H7 (cell line): ENCODE measurements at places on chromosomes 3 and 15.

DNA sequence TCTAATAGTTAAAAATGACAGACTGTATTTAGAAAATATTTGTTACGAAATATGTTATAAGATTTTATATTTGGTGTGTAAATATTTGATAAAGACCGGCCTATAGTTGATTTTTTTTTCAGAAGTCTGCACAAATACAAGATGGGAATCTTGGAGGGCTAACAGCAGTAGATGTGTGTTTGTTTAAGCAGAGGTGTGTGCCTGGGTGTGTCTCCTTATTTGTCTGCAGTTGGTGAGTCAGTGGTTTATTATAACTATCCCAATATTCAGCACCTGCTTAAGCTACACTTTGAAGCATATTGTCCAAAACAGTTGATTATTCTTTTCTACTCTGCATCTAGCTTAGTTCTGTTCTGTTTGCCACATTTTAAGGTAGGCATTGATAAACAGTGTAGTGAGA is 12.4 kb downstream of the GLCE start:
- no peak for DNase-seq

GRCh38 chr3:38308456-38308855 is 26.4 kb downstream of the SLC22A14 start:
- no peak for DNase-seq

DNA sequence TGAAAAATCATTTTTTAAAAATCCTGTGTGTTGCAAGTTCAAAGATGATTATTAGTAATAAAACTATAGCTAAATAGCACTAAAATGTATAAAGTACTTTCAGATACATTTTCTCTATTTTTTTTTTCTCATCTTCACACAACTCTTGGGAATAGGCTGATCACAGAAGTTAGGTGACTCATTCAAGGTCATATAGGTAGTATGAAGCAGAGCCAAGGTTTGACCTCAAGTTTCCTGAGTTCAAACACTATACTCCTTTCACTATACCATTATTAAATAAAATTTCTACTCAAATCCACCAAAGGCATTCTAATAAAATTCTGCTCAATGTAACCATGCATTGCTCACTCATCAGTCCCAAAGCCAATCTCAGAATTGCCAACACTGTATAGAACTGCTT is 21.3 kb downstream of the FRMD5 start:
- no peak for DNase-seq

GRCh38 chr3:4856136-4856535 is 123.1 kb upstream of the BHLHE40 start:
- DNase-seq, result no peak

- DNase-seq, result no peak
Measured at GRCh38 chr15:77546870-77547269, 85.8 kb downstream of the LINGO1 start.

GRCh38 chr3:158970006-158970405 is 168.2 kb downstream of the MFSD1 start:
- DNase-seq, result no peak

DNA sequence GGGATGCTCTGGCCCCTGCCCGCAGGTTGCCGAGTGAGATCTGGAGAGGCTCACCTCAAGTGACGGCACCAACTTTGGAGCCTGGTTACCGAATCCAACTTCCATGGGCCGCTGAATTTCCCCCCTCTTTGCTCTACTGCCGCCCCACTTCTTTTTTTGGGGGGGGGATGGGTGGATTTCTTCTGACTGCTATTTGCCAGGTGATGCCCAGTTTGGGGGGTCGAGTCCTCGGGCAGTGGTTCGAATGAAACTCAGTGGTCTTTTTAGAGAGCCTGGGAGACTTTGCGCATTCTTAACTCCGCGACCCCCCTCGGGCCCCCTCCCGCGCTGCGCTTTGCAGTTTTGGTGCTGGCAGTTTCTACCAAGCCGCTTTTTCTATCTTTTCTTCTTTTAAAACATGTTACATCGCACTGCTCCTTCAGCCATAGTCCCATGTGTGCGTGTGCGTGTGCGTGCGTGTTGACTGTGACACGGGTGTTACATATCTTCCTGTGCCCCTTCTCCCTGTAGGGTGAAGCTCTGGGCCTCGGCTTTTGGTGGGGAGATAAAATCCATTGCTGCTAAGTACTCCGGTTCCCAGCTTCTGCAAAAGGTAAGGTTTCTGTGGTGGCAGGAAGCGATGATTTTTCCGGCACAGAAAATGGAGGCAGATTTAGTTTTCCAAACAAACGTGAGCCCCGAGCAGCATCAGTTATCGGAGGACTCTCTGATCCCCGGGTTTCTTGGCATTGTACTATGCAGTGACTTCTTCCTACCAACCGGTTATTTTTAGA is 837 bp downstream of the CACNA2D3 start:
- peak; percentile 73 for DNase-seq

- no peak for DNase-seq
Measured at GRCh38 chr3:31106204-31106603, 211.7 kb upstream of the GADL1 start.

DNA sequence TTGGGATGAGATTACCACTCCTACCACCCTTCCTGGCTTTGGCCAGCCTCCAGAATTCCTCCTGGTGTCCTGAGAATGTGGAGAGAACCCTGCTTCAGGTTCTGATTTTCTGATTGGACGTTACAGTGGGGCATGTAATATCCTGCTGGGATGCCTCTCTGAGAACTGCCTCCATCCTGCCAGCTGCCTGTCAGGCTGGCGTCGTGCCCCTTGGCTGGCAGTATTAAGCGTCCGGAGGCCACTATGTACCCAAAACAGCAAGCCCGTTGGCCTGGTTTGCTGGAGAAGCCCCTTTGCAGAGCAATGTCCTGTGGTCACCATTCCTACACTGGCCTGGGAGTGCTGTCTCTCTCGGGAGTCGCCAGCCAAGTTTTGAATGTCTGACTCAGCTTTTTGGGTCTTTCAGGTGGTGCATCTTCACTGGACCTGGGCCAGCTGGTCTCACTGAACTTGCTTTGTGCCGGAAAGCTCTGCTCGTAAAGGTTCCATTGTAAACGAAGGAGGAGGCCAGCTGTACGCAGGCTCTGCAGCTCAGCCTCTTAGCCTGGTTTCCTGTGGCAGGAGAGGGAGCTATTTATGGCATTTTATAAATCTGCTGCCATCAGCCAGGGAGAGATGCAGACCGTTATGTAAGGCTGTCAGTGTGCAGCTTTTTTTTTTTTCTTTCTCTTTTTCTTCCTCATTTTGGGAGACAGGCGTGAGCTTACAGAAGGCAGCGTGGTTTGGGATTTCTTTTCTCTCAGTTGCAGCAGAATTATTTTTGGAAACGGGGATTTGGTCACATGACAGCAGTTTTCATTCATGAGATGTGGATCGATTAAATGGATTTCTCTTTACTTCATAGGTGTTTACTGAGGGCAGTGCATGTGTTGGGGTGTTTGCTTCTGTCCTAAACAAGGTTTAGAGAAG is 19.0 kb upstream of the TRAK1 start:
- DNase-seq, result peak; percentile 41

DNA sequence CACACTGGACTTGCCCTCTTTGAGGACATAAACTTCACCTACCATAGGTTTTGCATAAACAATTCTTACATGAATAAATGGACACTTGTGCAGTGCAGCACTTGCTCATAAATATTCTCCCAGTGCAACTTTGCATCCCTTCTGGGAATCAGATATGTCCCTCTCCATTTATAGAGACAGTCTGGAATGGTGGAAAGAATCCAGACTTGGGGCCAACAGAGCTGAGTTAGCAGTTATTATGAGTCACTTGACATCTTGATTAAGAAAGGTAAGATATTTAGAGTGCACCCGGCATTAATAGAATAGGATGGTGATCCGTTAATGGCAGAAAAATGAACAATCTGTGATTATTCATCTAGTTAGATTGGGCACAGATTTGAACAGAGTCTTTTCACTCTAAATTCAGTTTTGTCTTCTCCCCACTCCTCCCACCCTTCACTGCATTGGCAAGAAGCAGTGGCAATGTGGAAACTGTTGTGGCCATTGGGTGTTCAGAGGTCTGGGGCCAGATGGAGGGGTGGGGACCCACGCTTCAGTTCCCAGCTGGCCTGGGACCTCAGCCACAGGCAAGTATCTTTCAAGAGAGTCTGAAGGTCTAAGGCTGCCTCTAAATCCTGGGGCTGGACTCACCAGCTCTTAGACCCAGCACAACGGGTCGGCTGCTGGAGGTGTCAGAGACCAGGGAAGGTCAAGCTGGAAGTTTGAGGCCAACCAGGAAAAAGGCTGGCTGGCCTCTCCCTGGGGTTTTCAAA is 58.9 kb upstream of the KY start:
- DNase-seq, result no peak

GRCh38 chr15:101469520-101470288 is 19.8 kb downstream of the PCSK6 start:
- DNase-seq, result no peak

GRCh38 chr3:155079746-155080487 is at the start of gene MME:
TSS of gene MME (plus strand) at chr3:155080319. CDS start at chr3:155084168, 3,849 bp downstream.
- DNase-seq, result peak; percentile 84

- peak; percentile 54 for DNase-seq
Measured at GRCh38 chr3:72288955-72289691, 504.2 kb upstream of the PROK2 start.

DNA sequence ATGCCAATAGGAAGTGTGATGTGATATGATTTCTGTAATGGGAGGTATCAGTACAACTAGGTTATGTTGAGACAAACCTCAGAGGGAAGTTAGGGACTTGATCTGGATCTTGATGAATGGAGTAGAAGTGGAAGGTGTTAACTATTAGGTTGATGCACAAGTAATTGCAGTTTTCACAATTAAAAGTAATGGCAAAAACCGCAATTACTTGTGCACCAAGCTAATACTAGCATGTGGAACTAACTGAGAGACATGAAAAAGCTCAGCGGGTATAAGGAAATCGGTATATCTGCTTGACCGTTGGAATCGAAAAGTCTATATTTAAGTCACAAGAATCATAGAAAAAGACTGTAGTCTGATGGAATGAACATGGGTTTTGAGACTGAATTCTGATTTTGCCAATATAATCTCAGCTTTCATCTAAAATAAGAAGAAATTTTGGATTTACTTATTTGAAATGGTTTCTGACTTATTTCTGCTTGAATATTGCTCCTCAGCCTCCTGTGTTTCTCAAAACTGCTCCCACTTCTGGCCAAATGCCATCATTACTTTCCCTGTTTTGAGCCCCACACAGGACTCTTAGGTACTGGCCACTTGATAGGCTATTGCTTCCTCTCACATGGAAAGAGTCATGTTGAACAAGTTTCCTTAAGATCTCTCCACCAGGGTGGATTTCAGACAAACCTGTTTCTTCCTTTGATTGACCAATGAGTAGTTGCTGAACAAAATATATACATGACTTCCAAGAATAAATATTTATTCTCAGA is 271.5 kb upstream of the COL8A1 start:
- DNase-seq, result peak; percentile 8

GRCh38 chr3:140117096-140117526 is 182.1 kb downstream of the CLSTN2 start:
- no peak for DNase-seq

- DNase-seq, result no peak
Measured at GRCh38 chr15:56919609-56920366, 1.3 kb downstream of the TCF12 start.

DNA sequence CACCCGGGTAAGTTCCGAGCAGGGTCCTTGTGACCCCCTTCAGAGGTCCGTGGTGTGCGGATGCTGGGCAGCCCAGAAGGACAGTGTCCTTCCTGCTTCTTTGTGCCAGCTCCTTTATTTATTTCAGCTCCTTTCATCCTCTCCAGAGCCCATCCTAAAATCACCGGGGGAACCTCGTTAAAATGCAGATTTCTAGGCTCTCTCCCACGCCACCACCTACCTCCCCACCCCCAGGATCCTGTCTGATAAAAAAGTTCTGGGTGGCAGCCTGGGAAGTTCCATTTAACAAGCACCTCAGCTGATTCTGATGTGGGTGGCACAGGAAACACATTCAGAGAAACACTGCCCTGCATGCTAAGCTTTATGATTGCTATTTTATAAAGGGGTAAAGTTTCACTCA is 12.5 kb upstream of the IGF1R start:
- no peak for DNase-seq

GRCh38 chr3:21484057-21484827 is 266.8 kb downstream of the ZNF385D start:
- peak; percentile 3 for DNase-seq

- DNase-seq, result no peak
Measured at GRCh38 chr3:170690661-170690981, 104.7 kb upstream of the SLC7A14 start.

GRCh38 chr15:101078669-101079323 is 159.6 kb downstream of the LRRK1 start:
- no peak for DNase-seq

- no peak for DNase-seq
Measured at GRCh38 chr3:159848348-159849118, 140.1 kb upstream of the IL12A start.

DNA sequence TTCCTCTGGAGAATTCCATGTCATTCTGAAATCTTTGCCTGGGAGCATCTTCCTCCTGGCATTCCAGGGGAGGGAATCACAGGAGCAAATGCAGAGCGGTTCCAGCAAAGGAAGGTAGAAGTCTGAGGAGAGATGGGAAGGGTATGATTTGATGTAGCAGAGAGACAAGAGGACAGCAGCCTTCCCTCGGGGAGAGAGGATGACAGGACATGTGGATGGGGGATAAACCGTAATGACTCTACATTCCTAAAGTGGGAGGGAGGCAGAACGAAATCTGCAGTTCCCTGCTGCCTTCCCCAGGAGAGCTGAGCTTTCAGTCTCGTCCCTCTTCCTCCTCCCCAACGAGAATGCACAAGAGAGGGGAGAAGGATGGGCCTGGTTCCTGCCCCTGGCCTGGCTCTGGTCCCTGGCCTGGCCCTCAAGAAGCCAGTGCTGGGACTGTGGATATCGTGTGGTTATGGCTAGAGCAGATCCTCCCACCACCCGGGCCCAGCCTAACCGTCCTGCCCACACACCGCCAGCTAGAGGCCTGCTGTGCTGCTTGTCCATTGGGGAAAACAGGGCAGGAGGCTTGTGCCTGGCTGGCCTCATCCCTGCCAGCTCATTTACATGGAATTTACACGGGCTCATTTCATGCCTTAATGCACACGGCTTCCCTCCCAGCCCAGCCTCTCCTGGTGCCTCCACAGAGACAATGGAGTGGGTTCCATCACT is 26.6 kb downstream of the SEMA7A start:
- DNase-seq, result peak; percentile 84

- no peak for DNase-seq
Measured at GRCh38 chr3:175965036-175965435, 1105.9 kb downstream of the NAALADL2 start.

DNA sequence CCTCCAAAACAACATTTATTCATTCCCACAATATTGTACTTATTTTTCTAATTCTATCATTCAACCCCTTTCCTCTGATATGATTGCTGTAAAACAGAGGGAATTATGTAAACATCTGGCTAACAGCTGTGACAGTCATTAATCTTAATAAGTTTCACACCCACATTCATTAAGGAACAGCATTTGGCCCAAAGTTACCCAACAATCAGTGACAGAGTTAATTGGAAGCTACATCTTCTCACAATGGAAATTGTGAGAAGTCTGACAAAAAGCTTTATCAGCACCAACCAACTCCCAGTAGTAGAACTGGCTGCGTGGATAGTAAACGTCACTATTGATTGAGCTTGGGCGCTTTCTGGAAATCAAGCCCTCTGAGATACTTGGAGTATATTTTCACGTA is 165.8 kb upstream of the SLC24A5 start:
- DNase-seq, result no peak

GRCh38 chr3:113834983-113835382 is 3.6 kb upstream of the GRAMD1C start:
- DNase-seq, result no peak
